ENCODE measurements at places on chromosomes 13 and 19.

- DNase-seq: no peak
Observed at GRCh38 chr13:111911754-111912452, 155.0 kb upstream of the SOX1 start.

DNA sequence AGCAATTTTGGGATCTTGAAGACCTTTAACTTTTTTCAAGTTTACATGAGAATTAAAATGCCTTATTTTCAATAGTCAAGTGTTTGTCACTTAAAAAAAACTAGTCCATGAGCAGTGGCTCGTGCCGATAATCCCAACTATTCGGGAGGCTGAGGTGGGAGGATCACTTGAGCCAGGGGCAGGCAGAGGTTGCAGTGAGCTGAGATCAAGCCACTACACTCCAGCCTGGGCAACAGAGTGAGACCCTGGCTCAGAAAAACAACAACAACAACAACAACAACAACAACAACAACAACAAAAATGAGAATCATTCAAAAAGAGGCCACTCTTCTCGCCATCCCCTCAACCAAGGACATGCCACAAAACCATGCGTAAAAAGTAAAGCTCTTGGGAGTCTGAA, 5.7 kb downstream of the FOXO1 start:
- no peak for DNase-seq

DNA sequence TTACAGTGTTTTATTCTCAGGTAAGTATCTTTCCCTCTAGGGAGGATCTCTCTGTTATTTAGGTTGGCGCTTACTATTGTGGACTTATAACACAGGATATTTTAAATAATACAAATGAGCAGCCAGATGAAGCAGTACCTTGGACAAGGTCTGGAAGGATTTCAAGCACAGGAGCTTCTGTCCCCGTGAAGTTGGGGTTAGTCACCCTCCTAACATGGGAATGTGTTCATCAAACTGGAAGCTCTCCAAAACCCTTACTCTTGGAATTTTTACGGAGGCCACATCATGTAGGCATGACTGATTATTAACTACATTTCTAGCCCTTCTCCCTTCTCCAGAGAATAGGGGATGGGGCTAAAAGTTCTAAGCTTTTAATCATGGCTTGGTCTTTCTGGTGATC, 38.3 kb upstream of the SPRY2 start:
- DNase-seq: no peak

- DNase-seq: no peak
Observed at GRCh38 chr19:682678-683320, 6.6 kb downstream of the FSTL3 start.

- DNase-seq: no peak
Observed at GRCh38 chr19:32047788-32048187, 297.6 kb upstream of the ZNF507 start.

GRCh38 chr13:64074971-64075474, 2659.4 kb upstream of the PCDH20 start:
- DNase-seq: no peak
